Anterior cingulate cortex (tissue), 58 donors: ENCODE measurements at places on chromosomes 1 and 21.

GRCh38 chr1:76256289-76257223, 182.0 kb downstream of the ST6GALNAC3 start:
- no peak for DNase-seq

DNA sequence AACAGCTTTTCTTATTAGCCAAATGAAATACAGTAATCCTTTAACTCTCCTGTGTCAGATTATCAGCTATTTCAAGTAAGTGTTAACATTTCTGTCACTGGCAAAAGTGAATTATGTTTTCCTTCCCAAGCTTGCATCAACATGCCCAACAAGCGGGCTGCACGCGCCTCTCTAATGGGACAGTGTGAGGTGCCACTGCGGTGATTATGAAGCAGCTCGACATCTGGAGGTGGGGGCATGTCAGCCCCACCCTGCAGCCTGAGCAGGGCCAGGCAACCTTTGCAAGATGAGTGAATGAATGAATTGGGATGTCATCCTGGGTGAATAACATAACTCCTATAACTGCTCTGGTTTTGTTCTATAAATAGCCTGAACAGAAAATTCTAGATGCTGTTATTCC, 301.4 kb downstream of the ZNF326 start:
- no peak for DNase-seq

GRCh38 chr1:225770561-225771248, 6.9 kb upstream of the SRP9 start:
- peak; percentile 23 for DNase-seq

- no peak for DNase-seq
Measured at GRCh38 chr21:39869141-39869818, 2.0 kb downstream of the PCP4 start.

GRCh38 chr1:63902844-63903589, 129.2 kb downstream of the ROR1 start:
- no peak for DNase-seq

DNA sequence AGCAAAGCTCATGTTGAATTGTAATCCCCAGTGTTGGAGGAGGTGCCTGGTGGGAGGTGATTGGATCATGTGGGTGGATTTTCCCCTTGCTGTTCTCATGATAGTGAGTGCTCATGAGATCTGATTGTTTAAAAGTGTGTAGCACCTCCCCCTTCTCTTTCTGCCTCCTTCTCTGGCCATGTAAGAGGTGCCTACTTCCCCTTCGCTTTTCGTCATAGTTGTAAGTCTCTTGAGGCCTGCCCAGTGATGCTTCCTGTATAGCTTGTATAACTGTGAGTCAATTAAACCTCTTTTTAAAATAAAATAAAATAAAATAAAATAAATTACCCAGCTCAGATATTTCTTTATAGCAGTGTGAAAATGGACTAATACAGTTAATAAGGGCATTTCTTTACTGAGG, 1025.7 kb downstream of the PLA2G4A start:
- no peak for DNase-seq

DNA sequence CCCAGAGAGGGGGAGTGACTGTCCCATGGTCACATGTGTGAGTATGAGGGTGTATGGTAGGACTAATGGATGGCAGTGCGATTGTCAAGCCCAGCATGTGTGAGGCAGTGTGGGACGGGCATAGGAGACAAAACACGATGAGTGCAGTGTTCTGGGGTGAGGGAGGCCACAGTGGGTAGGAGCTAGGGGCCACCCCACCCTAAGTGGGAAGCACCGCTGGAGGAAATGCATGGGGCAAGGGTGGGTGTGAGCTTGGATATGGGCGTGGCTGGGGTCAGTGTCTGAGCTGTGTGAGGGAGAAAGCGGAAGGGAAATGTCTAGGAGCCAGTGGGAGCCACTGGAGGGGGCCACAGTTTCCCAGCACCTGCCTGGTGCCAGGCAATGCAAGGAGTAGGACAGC, 56.5 kb downstream of the FOXO6 start:
- no peak for DNase-seq

DNA sequence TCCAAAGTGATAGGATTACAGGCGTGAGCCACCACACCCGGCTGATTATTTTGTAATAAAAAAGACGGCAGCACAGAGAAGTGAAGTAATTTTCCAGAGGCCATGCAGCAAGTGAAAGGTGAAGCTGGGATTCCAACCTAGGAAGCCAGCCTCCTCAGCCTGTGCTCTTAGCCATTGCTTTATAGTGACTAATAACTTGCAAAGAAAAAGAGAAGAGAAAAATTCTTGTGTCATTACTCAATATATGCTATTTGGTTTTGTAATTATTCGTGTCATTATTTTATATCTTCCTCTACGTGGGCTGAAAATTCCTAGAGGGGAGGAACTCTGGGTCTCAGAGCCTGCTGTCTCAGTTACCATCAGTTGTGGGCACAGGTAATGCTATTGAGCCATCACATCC, 1.6 kb upstream of the IER5 start:
- no peak for DNase-seq

- no peak for DNase-seq
Measured at GRCh38 chr1:51636764-51637522, 20.1 kb downstream of the OSBPL9 start.

DNA sequence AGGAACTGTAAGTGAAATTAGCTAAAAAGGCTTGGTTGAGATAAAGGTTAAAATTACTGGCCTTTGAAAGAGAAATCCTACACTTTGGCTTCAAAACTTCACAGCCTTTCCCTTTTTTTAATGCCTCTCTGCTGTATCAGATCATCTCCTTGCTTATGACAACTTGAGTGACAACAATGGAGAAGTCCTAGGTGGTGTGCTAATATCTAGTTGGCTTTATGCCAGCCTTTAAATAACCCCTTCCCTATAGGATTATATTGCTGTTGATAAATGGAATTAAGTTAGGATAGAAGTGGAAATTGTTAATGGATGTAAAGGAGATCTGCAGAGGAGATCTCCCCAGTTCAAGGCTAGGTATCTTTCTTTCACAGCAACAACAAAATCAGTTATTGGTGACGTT, 130.2 kb upstream of the ATP1B1 start:
- no peak for DNase-seq

DNA sequence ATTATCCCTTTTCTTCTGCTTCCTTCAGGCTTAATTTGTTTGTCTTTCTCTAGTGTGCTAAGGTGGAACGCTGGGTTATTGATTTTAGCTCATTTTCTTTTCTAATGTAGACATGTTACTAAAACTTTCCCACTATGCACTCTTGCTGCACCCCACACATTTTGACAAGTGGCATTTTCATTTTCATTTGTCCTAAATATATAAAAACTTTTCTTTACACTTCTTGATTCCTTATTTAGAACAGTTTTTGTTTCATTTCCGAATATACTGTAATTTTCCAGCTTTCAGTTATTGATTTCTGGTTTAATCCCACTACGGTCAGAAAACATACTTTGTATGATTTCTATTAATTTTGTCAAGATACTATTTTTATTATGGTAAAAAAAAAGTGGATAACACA, 25.3 kb downstream of the SH3BP5L start:
- no peak for DNase-seq

DNA sequence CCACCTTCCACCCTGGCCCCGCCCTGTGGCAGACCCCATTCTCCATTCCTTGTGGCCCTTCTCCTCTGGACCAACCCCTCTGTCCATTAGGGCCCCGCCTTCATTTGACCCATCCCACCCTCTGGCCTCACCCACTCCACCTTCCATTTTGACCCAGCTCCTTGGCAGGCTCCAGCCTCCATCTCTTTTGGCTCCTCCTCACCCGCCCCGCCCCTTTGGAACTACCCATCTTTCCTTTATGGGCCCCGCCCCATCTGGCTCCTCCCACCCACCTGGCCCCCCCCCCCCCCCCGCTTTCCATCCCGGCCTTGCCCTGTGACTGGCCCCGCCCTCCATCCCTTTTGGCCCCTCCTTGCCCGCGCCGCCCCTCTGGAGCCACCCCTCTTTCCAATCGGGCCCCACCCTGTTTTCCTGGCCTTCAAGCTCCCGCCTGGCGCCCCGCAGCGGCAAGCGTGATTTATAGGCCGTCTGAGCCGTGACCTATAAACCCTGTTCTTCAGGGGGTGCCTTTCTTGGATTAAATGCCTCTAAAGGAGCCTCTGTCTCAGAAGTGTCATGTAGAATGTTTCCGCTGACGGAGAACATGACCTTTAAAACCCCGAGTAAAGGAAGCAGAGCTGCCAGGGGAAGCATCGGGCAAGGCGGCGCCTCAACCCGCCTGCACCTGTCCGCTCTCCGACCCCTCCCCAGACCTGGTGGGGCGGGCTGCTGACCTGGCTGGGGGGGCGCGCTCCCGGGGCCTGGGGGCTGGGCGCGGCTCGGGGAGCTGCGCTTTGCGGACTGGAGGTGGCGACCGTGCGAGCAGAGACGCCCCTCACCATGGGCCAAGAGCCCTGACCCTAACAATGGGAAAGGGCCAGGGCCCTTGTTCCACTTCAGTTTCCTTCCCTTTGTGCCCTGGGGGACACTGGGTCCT, 178.0 kb downstream of the CAMTA1 start:
- no peak for DNase-seq

GRCh38 chr1:160622501-160623226, 24.2 kb downstream of the SLAMF1 start:
- DNase-seq = no peak

DNA sequence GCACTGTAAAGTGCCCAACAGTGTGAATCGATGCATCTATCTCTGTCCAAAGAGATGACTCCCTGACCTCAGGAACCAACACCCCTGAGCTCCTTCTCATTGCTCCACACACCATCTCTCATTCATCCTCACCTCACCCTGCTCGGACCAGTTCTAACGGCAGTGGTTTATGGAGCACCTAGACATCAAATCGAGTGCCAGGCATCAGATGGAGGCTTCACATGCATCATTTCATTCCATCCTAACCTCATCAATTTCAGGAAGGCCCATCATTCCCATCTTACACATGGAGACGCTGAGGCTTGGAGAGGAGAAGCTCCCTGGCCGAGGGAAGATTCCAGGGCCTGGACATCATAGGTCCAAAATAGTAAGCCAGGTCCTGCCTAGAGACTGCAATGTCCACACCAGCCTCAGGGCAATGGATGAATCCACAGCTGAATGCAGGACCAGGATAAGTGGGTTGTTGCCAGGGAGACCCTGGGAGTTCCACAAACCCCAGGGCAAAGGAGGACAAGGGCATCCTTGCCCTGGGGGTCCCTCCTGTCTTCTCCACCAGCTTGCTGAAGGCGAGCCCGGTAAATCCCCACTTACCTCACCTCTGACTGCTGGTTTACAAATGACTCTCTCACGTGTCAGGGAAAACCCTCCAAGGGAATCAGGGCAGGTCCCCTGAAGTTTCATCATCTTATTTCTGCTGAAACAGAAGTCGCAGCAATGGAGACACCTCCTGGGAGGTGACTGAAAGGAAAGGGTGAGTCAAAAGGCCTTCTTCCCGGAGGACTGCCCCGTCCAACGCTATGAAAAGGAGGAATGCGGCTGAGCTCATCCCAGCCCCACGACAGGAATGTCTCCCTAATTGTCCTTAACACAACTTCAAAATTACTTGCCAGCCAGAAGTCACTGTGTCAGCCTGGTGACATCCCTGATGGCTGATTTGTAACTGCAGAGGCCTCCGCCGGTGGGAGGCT, 9.0 kb upstream of the IFFO2 start:
- DNase-seq = no peak

DNA sequence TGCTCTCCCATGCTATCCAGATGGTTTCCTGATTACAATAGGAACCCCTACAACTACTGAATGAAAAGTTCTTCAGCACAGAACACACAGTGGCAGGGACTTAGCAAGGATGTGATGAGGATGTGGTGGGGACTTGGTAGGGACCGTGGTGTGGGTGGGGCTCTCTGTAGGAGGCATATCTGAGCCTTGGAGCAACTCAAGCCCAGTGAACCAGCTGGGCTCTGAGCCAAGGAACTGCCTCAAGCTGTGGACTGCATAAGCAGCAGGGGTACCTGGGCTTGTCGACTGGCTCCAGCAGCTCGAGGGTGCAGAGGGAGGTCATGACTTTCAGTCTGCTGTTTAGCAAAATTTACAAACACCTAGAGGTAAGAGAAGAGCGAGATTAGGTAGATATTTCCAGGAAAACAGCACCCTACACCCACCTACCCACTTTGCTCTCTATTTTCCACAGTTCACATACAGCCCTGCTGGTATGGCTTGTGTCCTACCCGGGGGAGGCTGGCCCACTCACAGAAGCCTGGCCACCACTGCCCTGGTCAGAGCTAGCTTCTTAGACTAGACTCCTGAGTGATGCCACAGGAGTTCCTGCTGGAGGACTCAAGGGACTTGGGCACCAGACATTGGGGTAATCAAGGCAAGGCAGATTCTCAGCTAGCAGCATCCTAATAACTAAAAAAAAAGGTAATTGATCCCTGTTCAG, 86.8 kb upstream of the GCLM start:
- no peak for DNase-seq

GRCh38 chr21:42047821-42048613, 23.1 kb upstream of the UMODL1 start:
- no peak for DNase-seq

DNA sequence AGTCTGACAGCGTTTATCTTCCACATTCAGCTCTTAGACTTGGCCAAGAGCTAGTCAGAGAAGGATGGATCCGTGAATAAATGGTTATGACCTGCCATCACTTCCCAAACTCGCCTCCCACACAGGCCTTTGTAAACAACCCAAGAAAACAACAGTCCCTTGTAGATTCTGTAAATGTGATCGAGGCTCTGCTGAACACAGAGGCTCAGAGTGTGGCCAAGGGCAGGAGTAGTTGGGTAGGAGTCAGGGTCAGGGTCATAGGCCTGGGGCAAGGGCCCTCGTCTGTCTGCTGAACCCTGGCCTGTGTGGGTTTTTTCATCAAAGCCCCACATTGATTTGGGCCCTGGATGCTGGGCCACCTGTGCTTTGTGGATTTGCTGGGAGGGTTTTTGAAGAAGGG, 32.7 kb downstream of the NCMAP start:
- no peak for DNase-seq

- no peak for DNase-seq
Measured at GRCh38 chr1:116794804-116795481, 40.7 kb downstream of the CD2 start.

GRCh38 chr1:2860476-2861142, 59.1 kb upstream of the TTC34 start:
- DNase-seq = no peak

DNA sequence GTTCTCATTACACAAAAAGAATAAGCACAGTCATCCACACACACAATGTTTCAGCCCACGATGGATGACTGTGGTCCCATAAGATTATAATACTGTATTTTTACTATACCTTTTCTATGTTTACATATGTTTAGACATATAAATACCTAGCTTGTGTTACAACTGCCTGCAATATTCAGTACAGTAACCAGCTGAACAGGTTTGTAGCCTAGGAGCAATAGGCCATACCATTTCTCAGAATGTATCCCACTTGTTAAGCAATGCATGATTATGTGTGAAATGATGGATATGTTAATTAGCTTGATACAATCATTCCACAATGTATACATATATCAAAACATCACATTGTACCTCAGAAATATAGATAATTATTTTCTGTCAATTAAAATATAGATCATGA, 33.2 kb upstream of the SAMD13 start:
- no peak for DNase-seq
